ENCODE measurements at places on chromosomes 2 and 18. TPM values are rescaled to one million over a fixed set of nuclear protein-coding genes. Genes with fewer than 3 reads are reported as not detected.

The GALNT5 gene
- not detected for total RNA-seq

The LGALSL gene
- 1.3 TPM for total RNA-seq

The SLC4A3 gene
- not detected for total RNA-seq

The RAMP1 gene
- total RNA-seq: 3.9 TPM

The IRS1 gene
- total RNA-seq: 0.55 TPM

The MFSD6 gene
- 50.5 TPM for total RNA-seq

- no peak overlapping the region for H3K27ac ChIP-seq
- no peak for DNase-seq
- H3K4me3 ChIP-seq: no peak overlapping the region
Measured at GRCh38 chr2:159446817-159447216, 160.3 kb upstream of the WDSUB1 start.

DNA sequence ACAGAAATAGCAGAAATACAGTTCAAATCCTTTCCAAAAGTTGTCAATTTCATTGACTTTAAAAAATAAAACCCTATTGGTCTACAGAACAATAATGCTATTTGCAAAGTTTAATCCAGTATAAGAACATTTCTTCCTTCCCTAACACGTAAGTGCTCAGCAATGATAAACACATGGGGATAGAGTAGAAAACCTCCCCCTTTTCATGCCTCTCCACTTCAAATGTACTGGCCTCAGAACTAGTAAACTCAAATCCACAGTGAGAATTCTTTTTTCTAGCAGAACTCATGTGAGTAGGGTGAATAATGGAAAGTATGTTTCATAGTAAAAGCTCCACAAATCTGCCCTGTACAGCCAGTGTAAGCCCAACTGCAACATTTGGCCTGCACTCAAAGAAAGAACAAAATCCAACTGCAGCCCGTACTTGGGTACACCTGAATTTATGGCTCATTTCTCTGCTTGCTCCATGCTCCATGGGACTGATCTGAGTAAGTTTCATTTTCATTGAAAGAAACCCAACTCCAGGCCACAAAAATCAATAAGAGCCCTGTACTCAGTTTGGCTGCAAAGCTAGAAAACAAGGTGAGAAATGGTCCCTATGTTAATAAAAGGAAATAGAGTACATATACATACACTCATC, 115.0 kb upstream of the RMDN2 start:
- no peaks in the 10 kb centered on the region for H3K27me3 ChIP-seq
- DNase-seq: no peak
- no peak overlapping the region for H3K27ac ChIP-seq
- no peak overlapping the region for H3K4me3 ChIP-seq

GRCh38 chr18:24388957-24389356, 8.7 kb downstream of the OSBPL1A start:
- no peak for DNase-seq
- H3K4me1 ChIP-seq: no peaks in the 10 kb centered on the region
- no peaks in the 10 kb centered on the region for H3K36me3 ChIP-seq
- H3K27ac ChIP-seq: no peak overlapping the region
- H3K27me3 ChIP-seq: no peaks in the 10 kb centered on the region

DNA sequence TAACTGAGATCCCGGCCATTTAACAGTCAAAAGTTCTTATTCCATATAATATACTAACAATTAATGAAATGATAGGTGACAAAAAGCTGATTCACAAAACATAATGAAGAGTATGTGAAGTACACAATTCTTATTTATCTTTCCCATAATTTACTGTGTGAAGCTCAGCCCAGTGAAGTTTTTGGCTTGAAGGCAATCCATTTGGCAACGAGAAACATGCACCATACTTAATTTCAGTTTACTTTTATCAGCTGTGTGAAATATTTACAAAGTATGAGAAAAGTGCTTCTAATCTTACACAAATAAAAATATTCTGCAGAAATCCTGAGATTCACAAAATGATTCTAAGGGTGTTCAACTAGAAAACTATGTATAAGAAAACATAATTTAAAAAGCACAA, 12.3 kb downstream of the FAM98A start:
- H3K36me3 ChIP-seq: peaks cover 66% of the 10 kb centered on the region
- no peaks in the 10 kb centered on the region for H3K4me1 ChIP-seq
- H3K4me3 ChIP-seq: no peak overlapping the region
- no peak for DNase-seq

DNA sequence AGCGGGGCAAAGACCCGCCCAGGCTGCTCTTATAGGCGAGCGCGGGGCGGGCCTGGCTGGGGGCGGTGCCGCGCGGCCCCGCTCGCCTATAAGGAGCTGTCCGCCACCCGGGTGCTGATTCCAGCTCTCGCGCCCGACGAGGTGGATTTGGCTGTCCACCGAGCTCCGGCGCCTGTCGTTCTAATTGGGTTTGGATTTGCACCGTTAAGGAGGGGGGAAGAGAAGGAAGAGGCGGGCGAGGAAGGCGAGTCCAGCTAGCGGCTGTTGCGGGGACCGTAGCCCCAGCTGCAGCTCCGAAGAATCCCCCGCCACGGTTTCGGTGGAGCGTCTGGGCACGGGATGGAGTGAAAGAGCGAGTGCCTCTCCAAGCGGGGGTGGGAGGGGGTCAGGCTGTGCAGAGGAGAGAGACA, at the start of gene CNTNAP5:
Gene CNTNAP5 (plus strand): TSS at position 117 of the 410 bp plus-strand sequence. CDS start 364 bp downstream, outside the sequence.
- no peak within 1 kb of the TSS for H3K4me3 ChIP-seq
- DNase-seq: no peak
- H3K4me1 ChIP-seq: peaks cover 6% of the 10 kb centered on the region

DNA sequence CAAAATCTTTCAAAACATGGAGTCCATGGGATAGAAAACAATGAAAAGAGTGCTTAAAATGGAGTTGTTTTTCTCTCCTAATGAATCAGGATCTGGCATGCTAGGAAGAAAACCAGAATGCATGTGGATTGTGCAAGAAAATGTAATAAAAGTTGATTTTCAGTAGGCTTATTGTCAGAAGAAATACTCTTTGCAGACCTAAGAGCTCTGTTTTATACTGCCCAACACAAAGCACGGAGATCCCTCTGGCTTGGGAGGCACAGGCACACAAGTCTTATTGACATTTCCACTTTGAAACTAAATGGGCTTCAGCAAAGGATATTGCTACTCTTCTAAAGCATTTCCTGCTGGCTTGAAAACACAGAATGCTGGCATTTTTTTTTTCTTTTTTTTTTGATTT, 15.5 kb upstream of the DAPL1 start:
- no peak overlapping the region for H3K4me3 ChIP-seq
- no peak for DNase-seq
- no peaks in the 10 kb centered on the region for H3K36me3 ChIP-seq
- H3K27ac ChIP-seq: no peak overlapping the region

DNA sequence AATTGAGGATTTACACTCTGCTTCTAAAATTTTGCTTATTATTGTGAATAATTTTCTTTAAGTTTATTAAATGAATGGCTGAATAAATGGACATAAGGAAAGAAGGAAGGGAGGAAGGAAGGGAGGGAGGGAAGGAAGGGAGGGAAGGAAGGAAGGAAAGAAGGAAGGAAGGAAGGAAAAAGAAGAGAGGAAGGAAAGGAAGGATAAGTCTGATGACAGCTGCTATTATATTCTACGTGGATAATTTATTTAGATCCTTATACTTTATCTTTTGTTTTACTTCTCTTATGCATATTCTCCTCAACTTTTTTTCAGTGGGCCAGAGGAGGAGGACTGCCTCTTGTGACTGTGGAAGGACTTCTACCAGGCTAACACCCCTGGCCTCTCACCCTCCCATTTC, 17.4 kb downstream of the CLUL1 start:
- no peak for DNase-seq
- H3K4me1 ChIP-seq: peaks cover 2% of the 10 kb centered on the region
- no peaks in the 10 kb centered on the region for H3K27me3 ChIP-seq
- no peak overlapping the region for H3K4me3 ChIP-seq
- no peaks in the 10 kb centered on the region for H3K36me3 ChIP-seq

DNA sequence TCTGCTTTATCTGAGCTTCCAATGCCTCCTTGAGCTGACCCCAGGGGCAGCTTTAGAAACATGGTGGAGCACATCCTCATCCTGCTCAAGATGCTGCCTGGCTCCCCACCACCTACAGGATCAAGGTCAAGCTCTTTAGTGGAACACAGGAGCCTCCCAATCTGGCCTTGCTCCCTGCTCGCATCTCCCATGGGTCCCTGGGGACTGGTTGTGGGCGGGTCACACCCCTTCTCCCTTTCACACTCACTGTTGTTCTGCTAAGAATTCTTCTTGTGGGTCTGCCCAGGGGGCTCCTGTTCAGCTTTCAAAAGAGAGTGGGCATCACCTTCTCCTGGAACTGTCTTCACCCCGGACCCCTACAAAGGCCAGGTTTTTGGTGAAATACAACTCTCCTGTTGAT, 8.4 kb upstream of the NT5DC4 start:
- H3K4me1 ChIP-seq: peaks cover 24% of the 10 kb centered on the region
- DNase-seq: no peak
- H3K4me3 ChIP-seq: no peak overlapping the region

DNA sequence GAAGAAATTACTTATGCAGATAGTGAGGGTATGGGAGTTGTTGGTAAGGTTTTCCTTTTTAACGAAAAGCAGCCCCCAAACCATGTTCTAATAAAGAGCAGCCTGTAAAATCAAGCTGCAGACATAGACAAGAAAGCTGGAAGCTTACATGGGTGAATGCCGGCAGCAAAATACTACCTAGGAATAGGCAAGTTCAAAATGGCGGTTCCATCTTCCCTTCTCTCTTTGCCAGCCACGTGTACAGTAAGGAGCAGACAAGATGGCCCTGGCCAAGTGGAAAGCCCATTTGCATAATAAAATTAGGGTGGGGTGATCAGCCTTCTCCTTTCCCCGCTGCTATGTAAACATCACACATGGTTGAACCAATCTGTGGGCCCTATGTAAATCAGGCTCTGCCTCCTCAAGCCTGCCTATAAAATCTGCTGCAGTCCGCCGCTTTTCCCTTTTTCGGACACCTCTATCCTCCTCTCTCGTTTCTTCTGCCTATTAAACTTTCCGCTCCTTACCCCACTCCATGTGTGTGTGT, 155.0 kb downstream of the ZBTB7C start:
- no peak overlapping the region for H3K27ac ChIP-seq
- H3K4me3 ChIP-seq: no peak overlapping the region
- peaks cover 5% of the 10 kb centered on the region for H3K27me3 ChIP-seq

DNA sequence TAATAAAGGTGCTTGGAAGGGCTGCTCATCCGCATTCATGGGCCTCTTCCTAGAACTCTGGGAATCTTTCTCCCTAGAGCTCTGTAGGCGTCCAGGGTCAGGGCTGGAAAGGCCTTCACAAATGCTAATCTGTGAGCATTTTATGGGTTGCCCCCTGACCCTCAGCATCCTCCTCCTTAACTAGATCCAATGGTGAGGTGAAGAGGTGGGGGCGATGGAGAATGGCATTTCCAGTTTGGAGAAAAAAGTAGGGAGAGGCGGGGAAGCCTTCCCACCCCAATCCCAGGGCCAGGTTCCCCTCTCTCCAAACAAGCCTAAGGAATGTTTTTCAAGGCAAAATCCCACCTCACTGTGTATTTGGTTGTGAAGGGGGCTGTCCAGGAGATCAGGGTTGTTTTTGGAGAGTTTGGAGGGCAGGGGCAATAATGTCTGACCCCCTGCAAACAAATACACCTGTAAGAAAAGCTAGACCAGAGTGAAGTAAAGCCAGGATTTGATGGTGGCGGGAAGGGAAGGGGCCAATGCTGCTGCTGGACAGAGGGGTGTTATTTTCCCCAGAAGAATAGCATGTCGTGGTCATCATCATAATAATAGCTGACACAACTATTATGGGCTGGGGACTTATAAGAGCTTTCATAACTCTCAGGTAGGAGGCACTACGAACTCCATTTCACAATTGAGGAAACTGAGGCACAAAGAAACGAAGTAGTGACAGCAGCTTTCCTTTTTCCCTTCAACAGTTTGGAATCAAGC, 1.4 kb upstream of the MYCN start:
- H3K4me1 ChIP-seq: peaks cover 32% of the 10 kb centered on the region
- H3K27me3 ChIP-seq: peaks cover 32% of the 10 kb centered on the region
- no peak overlapping the region for H3K27ac ChIP-seq
- no peak for DNase-seq
- no peaks in the 10 kb centered on the region for H3K36me3 ChIP-seq

DNA sequence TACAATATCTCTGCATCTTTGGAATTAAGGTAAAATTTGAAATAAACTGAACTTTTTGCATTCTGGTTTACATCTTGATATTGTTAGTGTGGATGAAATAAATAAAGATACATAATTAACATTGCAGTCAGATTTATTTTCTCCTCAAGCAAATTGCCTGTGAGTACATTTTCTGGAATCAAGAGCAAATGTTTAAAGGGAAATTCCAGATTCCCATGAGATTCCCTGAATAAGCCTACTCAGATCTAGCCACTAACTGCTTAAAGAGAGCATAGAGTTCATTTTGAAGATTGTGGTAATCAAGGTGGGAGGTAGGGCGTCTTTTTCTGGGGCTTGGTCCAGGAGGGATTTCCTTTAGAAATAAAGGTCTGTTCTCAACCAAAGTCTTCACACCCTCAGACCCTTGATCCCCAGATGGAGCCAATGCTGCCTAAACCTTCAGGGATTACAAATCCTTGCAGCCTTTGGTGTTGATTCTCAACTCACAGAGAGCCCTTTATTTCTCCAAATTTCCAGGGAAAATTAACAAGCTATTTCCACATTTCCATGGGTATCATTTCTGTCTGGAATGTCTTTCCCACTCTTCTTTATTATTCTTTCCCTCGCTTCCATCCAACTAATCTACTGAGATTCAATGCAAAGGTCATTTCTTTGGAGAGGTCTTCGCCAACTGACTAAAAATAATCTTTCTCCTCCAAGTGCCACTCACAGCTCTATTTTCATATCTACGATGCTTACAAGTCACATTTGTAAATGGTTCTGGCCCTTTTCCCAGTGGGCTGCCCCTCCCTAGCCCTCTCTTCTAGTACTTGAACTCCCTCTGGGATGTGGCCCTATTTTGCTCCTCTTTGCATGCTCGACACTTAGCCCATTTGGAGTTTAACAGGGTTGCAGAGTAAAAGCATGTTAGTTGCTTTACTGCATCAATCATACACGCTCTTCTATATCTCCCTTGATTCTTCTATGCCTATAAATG, 79.8 kb upstream of the SPATS2L start:
- H3K27me3 ChIP-seq: no peaks in the 10 kb centered on the region
- DNase-seq: no peak
- H3K4me3 ChIP-seq: no peak overlapping the region
- no peaks in the 10 kb centered on the region for H3K4me1 ChIP-seq

DNA sequence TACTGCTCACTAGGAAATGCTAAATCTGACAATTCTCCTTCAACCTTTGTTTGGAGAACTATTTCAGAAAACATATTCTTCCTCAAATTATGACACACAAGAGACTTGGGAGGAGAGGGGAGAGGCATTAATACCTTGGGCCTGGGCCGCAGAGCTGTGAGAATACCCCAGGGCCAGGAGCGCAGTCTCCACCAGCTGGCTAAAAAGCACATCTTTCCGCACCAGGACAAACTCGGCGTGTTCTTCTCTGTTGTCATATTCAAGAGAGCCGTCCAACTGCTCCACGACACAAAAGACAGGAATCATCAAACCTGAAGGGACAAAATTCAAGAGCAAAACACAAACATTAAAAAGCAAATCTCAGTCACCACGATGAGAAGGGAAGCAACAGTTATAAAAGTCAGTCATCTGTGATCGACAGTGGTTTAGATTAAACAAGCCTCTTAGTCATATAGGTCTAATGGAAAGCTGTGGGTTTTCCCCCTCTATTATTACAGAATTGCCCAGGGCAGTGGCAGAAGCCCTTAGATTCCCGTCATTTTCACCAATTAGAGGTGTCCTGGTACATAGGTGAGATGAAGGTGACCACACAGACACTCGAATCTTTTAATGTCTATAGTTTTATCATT, 24.4 kb downstream of the SATB2 start:
- DNase-seq: no peak
- H3K27me3 ChIP-seq: no peaks in the 10 kb centered on the region
- H3K36me3 ChIP-seq: no peaks in the 10 kb centered on the region
- no peak overlapping the region for H3K4me3 ChIP-seq

- H3K36me3 ChIP-seq: no peaks in the 10 kb centered on the region
- H3K4me1 ChIP-seq: no peaks in the 10 kb centered on the region
- no peaks in the 10 kb centered on the region for H3K27me3 ChIP-seq
- H3K4me3 ChIP-seq: no peak overlapping the region
- DNase-seq: no peak
Measured at GRCh38 chr2:160169471-160169870, 30.6 kb downstream of the ITGB6 start.

Measured in natural killer cell (primary cell).